ENCODE measurements at places on chromosomes 16 and 17. TPM values are rescaled to one million over a fixed set of nuclear protein-coding genes. Genes with fewer than 3 reads are reported as not detected.

The MAF gene
- total RNA-seq = 62.8 TPM

The RPH3AL gene
- 12.5 TPM for total RNA-seq

The B3GNT9 gene
- 13.0 TPM for total RNA-seq

The ITGAX gene
- total RNA-seq = 27.0 TPM

The AANAT gene
- total RNA-seq = not detected

The RRAD gene
- 23.6 TPM for total RNA-seq

The SMIM22 gene
- not detected for total RNA-seq

The CUEDC1 gene
- total RNA-seq = 43.6 TPM

The NCBP3 gene
- total RNA-seq = 28.2 TPM

The PDE6G gene
- not detected for total RNA-seq

The TIMP2 gene
- total RNA-seq = 732 TPM

The PRR29 gene
- 0.62 TPM for total RNA-seq

The GCGR gene
- total RNA-seq = 0.39 TPM
